ENCODE measurements at places on chromosomes 7 and 10.

- no peak for DNase-seq
These were observed 462.5 kb upstream of the IGFBP3 start for GRCh38 chr7:46383605-46384004.

DNA sequence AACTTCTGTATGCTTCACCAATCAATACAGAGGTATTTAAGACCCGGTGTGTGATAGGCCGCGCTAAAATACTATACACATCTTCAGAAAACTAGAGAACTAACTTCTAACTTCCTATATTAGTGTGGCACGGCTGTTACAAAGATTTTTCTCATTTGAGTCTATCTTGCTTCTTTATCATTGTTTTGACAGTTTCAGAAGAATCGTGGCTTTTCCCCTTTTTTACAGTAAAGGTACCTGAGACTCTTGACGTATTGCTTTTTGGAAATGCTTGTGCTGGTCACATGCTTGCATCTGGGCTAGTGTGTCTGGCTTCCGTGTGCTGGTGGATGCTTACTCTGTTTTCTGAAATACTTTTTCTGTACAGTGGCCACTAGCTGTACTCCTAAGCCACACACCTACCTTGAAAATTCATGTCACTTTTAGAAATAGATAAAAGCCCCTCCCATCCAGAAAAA lies 12.7 kb downstream of the IKZF1 start:
- DNase-seq = no peak

DNA sequence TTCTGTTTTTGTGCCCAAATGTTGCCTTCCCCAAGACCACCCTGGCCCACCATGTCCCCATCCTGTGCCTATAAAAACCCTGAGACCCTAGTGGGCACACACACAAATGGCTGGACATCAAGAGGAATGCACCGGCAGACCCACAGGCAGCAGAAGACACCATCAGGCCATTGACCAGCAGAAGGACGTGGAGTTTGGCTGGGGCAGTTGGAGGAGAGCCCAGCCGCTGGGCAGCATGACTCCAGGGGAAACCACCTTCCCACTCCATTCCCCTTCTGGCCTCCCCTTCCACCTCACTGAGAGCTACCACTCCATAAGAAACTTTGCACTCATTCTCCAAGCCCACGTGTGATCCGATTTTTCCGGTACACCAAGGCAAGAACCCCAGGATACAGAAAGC lies 309.2 kb downstream of the CAMK1D start:
- DNase-seq = no peak

GRCh38 chr7:2834748-2835441 lies 9.2 kb downstream of the GNA12 start:
- no peak for DNase-seq

DNA sequence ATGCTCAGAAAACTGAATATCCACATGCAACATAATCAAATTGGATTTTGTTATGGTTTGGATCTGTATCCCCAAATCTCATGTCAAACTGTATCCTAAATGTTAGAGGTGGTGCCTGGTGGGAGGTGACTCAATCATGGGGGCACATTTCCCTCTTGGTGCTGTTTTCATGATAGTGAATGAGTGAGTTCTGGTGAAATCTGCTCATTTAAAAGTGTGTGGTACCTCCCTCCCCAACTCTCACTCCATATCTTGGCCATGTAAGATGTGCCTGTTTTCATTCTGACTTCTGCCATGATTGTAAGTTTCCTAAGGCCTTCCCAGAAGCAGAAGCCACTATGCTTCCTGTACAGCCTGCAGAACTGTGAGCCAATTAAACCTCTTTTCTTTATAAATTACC lies 239.6 kb upstream of the KLF14 start:
- DNase-seq = no peak

DNA sequence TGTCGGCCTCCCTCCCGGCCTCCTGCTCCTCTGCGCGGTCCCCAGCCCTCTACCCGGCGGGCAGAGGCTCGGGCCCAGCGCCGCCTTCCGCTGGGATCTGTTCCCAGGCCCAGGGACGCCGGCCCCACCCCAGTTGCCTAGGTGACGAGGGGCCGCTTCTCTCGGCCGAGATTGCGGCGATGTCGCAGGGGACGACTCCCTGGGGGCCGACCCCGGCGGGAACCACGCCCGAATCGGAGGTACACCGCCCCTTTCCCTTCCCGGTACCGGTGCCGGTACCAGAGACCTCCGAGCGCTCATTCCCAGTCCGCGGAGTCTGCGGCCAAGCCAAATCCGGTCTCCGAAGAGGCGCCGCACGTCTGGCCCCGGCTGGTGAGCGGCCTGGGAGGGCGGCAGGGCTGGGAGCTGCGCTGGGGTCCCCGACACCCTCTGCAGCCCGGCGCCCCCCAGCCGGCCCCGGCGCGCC lies at the start of gene CABCOCO1:
TSS of gene CABCOCO1 (plus strand) at position 136 of the 466 bp plus-strand sequence. CDS start at position 180, 44 bp downstream.
- DNase-seq = no peak

DNA sequence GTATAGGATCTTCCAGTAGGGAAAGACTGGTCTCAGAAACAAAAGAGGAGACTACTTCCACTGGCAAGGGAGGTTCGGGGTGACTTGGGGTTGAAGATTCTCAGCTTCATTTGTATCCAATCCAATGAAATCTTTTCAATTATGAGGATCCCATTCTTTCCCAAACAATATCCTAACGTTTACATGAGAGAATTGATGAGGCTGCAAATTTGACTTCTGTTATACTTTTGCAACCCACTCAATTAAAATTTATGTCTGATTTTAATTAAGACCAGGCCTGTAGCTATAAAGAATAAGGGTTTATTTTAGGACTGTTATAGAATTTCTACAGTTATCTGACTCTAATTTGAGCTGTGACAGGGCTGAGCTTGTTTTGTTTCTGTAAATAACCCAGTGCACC lies 251.5 kb downstream of the ANKRD7 start:
- no peak for DNase-seq

- no peak for DNase-seq
These were observed 96.4 kb downstream of the LRRC18 start for GRCh38 chr10:48843198-48843597.

Measured in NCI-H774 (cell line).